ENCODE measurements at places on chromosomes 4 and X.

DNA sequence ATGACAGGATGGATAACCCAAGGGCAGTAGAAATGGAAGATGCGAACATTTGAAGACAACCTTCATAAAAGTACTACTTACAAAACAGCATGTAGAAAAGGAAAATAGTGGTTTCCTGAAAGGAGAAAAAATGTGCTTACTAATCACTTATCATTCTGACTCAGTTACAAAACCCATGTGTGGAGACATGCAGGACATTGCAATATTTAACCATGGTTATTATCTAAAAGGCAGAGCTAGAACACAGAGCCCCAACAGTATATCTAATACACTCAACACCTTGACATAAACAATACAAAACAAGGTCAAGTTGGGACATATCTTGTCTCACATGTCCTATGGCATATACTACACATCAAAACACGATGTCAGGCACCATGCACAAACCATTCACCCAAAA lies 55.9 kb downstream of the EIF4E start:
- peak; percentile 13 for DNase-seq

- no peak for DNase-seq
Measured at GRCh38 chr4:156754832-156755570, 216.6 kb downstream of the PDGFC start.

- DNase-seq, result no peak
Measured at GRCh38 chr4:110130576-110131358, 67.6 kb downstream of the ELOVL6 start.

DNA sequence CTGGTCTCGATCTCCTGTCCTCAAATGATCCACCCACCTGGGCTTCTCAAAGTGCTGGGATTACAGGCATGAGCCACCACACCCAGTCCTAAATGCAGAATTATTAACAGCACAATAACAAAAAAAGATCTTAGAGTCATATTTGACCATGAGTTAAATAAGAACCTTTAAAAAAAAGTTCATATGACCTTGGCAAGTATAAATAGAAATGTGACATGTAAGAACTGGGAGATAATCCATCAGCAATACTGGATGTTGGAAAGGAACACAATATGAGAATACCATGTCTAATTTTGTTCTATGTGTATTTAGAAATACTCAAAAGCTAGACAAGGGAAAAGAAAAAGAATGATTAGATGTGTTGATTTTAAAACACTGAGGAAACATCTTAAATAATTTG lies 231.6 kb downstream of the RAPGEF2 start:
- DNase-seq, result no peak

GRCh38 chrX:40439625-40440532 lies 140.9 kb upstream of the ATP6AP2 start:
- DNase-seq, result no peak

DNA sequence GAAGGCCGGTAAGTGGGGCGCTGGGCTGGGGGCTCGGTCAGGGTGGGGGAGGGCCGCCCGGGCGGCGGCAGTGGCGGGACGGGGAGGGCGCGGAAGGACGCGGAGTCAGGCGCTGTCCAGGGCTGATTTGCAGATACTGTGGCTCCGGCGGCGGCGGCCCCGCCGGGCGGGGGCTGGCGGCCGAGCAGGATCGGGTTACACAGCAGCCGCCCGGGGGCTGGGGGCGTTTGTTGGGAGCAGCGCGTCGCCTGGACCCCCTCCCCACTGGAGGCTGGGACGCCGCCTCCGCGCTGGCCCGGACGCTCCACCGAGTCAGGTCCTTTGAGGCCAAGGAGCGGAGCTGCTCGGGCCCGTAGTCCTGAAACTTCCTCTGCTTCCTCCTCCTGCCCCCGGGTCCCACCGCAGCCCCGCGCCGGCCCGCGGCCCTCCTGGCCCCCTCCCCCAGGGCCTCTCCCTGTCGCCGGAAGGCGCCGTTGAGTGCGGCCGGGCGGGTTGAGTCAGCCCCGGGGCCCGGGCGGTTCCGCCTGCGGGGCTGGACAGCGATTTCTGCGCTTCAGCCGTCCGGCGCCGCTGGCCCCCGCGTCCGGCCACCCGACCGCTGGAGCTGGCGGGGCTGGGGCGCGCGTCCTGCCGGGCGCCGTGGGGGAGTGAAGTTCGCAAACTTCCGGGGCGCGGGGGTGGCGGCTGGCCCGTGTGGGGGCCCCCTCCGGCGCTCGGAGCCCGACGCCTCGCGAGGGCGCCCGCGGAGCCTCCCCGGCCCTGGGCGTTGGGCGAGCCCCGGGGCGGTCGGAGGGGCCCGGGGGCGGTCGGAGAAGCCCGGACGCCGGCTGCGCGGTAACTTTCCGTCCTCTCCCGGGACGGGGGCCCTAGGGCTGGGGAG lies 746 bp downstream of the REST start:
- DNase-seq, result peak; percentile 62

DNA sequence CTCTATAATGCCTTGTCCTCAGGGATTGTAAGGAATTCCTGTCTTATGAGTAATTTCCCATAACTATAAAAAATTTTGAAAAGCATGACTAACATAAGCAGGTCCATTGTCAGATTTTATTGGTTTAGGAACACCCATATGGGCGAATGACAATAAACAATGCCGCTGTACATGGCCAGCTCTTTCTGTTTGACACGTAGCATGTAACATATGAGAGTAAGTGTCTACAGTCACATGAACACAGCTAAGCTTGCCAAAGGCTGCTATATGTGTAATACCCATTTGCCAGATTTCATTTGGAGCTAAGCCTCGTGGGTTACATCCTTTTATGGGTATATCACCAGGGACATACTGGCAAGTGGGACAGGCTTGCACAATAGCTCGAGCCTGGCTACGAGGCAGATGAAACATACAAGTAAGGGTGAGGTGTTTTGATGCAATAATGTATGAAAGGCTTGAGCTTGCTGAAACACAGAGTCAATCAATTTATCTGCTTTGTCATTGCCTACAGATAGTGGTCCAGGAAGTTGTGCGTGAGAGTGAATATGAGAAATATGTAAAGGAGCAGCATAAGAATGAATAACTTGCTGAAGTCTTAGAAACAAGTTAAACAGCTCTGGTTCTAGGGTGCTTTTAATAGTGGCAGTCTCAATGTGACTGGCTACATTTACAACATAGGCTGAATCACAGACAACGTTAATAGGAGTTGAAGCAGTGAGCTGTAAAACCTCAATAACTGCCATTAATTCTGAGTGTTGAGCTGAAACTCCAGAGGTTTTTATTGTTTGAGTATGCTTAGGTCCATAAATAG lies 67.4 kb upstream of the UGT2B10 start:
- DNase-seq, result peak; percentile 73

- no peak for DNase-seq
Measured at GRCh38 chrX:20229155-20229554, 37.6 kb downstream of the RPS6KA3 start.

GRCh38 chrX:154598656-154599055 lies 13.7 kb downstream of the CTAG1A start:
- DNase-seq, result no peak

DNA sequence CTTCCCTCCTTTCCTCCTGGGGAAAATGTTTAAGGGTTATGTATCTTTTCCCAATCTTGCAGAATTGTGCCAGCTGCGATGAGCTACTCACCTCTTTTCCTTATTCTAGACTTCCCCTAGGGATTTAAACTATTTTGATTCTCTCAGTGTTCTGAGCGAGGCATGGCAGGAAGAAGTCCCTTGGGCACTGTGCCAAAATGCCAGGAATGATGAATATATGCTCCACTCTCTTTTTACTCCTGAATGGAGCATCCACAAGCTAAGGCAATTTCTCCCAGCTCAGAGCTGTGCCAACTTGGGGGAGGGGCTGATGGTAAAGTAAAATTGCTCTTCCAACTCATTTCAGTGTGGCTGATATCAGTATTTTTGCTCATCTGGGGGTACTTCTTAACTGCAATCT lies 4.0 kb upstream of the C4orf17 start:
- DNase-seq, result peak; percentile 41

- DNase-seq, result peak; percentile 51
Measured at GRCh38 chr4:111630705-111631104, 514.5 kb upstream of the FAM241A start.

- DNase-seq, result no peak
Measured at GRCh38 chr4:142331132-142331531, 515.0 kb downstream of the INPP4B start.

DNA sequence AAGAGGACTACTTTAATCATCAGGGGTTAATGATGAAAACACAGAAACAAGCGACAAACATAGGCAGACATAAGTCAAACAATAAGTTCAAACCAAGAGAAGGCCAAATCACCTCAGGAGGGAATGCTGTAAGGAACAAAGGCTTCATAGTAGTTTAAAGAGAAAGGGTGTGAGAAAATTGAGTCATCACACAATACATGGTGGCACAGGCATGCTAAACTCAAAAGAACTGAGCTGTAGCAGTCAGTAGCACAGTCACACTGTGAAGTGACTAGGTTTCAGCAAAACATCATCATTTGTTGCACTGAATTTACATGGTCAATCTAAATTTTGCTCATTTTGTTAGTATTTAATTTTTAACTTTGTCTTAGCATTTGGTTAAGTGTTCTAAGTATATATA lies 24.2 kb downstream of the SMC1A start:
- DNase-seq, result peak; percentile 13

- DNase-seq, result peak; percentile 83
Measured at GRCh38 chr4:186725469-186726425, 2.1 kb upstream of the FAT1 start.

DNA sequence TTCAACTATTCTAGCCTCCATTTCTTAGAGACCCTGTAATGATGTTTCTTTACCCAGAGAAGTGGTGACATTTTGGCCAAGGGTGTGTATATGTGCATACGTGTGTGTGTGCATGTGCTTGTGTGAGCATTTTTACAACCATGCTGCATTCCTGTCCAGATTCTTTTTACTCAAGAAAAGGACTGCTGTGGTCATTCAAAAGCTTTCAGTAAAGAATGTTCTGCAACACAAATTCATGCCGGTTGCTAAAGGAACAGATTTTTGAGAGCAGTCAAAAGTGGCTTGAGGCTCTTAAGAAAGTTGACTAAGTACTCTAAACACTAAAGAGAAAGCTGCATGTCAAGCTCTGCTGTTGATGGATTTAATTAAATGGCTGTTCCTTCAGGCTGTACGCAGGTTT lies 65.0 kb upstream of the FMR1 start:
- no peak for DNase-seq

GRCh38 chrX:132668178-132668577 lies 179.3 kb upstream of the MBNL3 start:
- no peak for DNase-seq

- no peak for DNase-seq
Measured at GRCh38 chr4:184695178-184695896, 38.6 kb downstream of the CENPU start.

- no peak for DNase-seq
Measured at GRCh38 chr4:185726931-185727330, 85.1 kb downstream of the SORBS2 start.

Measured in HT1080 (cell line).